ENCODE measurements at places on chromosomes 1 and 21. TPM values are rescaled to one million over a fixed set of nuclear protein-coding genes. Genes with fewer than 3 reads are reported as not detected.

DNA sequence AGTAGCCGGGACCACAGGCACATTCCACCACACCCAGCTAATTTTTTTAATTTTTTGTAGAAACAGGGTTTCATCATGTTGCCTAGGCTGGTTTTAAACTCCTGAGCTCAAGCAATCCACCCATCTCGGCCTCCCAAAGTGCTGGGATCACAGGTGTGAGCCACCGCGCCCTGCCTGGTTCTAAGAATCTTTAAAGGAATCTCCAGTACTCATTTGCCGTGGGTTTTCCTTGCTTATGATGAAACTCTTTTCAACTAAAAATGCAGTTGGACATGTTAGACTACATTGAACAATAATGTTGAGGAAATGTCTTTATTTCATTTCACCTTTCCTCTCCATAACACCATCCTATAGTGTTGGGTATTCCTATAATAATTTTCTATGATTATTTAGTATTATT lies 121.6 kb downstream of the ZNF281 start:
- no peak for DNase-seq

DNA sequence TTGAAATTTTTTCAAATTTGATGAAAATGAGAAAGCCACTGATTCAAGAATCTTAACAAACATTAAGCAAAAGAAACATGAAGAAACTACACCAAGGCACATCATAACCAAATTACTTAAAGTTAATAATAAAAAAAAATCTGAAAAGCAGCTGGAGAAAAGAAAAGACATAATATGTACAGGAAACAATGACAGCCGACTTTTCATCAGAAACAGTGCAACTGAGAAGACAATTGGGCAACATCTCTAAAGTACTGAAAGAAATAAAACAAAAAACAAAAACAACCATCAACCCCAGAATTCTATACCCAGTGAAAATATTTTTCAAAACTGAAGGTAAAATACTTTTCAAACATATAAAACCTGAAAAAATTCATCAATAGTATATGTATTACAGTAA lies 73.8 kb upstream of the DMRTA2 start:
- DNase-seq = no peak

- DNase-seq = no peak
Observed at GRCh38 chr1:16433030-16433429, 4.2 kb downstream of the SPATA21 start.

GRCh38 chr1:178031856-178032320 lies 62.0 kb upstream of the RASAL2 start:
- DNase-seq = peak; percentile 80

DNA sequence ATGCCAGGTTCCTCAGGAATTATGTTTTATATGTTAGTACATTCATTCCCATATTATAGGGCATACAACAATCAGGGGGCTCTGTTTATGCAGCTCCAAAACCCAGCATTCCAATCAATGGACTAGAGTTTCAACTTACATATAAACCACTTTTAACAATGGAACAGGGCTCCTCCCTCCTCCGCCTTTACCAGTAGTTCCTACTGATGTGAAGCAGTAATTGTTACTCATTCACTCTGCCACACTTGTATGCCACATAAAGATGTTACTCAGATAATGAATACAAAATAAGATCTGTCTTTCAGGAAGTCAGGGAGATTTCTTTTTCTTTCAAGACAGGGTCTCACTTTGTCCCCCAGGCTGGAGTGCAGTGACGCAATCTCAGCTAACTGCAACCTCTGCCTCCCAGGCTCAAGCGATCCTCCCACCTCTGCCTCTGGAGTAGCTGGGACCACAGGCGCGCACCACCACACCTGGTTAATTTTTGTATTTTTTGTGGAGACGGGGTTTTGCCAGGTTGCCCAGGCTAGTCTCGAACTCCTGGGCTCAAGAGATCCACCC lies 17.1 kb downstream of the ZNF281 start:
- DNase-seq = no peak

DNA sequence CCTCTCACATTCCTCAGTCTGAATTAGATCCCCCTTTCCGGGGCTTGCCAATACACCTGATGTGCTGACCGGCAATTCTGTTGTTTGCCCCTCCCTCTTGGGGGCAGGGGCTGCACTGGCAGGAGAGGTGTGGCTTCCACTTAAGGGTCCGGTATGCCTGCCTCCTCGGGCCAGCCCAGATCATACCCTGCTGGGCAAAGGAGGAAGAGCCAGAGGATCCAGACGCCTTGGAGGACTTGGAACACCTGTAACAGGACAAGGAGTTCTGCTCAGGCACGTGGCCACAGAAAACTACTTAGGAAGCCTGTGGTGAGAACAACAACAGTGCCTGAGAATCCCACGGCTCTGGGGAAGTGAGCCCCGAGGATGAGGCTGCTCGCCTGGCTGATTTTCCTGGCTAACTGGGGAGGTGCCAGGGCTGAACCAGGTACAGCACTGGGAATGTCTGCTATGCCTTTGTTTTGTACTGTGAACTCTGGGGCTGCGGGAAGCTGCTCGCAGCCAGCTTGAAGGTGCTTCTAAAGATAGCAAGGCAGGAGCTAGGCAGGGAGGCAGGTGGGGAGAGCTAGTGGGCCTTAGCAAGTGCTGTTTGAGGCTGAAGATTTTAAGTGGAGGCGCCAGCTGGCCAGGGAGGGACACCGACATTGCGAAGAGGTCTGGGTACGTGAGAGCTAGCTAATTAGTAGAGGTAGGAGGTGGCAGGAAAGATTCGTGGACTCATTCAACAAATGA lies at the start of gene SMPDL3B:
TSS of gene SMPDL3B (plus strand) at position 183 of the 732 bp plus-strand sequence. CDS start at position 367, 184 bp downstream.
- peak; percentile 1 for DNase-seq

The TCHHL1 gene
- total RNA-seq = not detected

The RPTN gene
- 0.09 TPM for total RNA-seq
